ENCODE measurements at places on chromosomes 5 and 9. TPM values are rescaled to one million over a fixed set of nuclear protein-coding genes. Genes with fewer than 3 reads are reported as not detected.

Gene PCDHGA11
- total RNA-seq, result 5.1 TPM

Gene WDR31
- 5.1 TPM for total RNA-seq

Gene FOXD4
- total RNA-seq, result not detected

DNA sequence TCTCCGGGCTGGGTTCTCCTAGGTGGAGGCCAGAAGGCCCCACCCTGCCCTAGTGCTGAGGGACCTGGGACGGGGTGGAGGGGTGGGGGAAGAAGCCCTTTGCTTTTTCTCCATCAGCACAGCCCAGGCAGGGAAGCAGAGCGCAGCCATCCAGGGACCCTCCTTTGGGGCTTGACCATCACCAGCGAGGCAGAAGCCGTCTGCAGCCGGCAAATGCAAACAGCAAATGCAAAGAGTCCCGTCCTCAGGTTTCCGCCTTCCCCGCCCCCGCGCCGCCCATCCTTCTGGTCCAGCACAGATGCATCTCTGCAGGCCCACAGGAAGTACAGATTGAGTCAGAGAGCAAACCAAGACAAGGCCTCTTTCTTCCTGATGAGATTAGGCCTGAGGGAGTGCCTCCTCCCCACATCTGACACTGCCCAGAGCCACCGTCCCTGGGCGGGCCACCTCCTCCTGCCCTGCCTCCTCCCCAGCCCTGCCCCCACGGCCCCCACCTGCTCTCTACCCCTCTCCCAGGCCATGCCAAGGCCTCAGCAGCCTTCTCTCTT is 23.4 kb downstream of the CORO2A start:
- DNase-seq, result peak; percentile 70

- DNase-seq, result no peak
These were observed 12.8 kb downstream of the OLFM1 start for GRCh38 chr9:135100241-135100681.

- no peak for DNase-seq
These were observed 3.1 kb upstream of the NDUFS4 start for GRCh38 chr5:53557386-53557785.

DNA sequence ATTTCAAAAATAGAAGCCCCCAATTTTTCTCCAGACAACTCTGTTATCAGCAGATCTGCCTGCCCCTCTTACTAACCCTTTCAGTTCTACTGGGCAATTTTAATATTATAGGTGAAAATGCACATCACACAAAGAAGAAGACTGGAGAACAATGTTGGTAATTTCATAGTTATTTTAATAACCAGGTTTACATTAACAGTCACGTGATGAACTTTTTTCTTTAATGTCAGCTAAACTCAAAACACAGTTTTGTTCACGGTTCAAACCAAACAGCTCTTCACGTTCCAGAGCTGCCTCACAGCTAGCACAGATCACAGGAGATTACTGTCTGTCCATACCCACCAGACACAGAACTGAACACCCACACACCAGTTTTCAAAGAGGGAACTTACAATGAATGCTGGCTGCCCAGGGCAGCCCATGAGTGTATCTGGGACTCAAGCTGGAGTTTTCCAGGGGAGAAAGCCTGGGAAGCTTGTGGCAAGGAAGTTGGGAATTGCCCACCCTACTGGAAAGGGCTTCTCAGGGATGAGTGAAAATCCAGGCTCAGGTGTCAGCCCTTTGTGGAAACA is 119.1 kb downstream of the DPYSL3 start:
- DNase-seq, result no peak
